ENCODE measurements at places on chromosomes 7 and 10.

DNA sequence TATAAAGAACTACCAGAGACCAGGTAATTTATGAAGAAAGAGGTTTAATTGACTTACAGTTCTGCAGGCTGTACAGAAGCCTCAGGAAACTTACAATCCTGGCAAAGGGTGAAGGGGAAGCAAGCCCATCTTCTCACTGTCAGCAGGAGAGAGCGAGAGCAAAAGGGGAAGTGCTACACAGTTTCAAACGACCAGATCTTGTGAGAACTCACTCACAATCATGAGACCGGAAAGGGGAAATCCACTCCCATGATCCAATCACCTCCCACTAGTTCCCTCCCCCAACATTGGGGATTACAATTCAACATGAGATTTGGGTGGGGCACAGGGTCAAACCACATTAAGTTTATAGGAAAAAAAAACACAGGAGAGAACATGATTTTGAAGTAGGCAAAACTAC is 222.1 kb upstream of the SHH start:
- no peak for DNase-seq

DNA sequence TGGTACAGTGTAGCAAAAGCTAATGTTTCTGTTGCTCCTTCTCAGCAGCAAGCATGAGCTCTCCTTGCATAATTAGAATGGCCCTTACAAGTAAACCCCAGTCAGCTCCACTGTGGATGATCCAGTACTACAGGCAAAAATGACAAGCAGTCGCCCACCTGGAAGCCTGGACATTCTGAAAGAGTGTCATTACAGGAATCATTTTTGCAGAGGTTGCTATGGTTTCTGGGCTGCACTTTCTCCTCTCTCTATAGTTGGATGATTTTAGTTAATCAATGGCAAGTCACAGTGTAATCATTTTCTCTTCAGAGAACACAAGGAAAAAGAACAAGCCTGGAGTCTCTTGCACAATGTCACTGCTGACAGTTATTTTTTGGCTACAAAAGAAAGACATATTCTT is 102.9 kb upstream of the MYO3A start:
- no peak for DNase-seq

- no peak for DNase-seq
These were observed 50.1 kb upstream of the INPP5A start for GRCh38 chr10:132487241-132488135.

DNA sequence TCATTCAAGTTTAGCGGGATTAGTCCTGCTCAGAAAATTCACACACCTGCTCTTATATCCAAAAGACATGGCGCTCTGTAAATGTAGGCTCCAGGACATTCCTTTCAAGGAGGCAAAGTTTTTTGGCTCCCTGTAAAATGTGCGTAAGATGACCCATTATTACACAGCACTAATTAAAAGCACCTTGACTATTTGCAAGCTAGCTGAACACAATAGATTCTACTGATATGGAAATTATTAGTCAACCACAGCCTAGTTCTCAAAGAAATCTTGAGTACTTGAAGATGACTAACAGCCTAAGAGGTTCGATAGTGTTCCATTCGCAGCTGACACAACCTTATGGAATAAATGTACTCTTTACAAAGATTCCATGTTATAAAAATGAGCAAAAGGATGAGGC is 175.2 kb downstream of the BMPER start:
- no peak for DNase-seq

- DNase-seq: no peak
These were observed 6.6 kb upstream of the KLF14 start for GRCh38 chr7:130740606-130741005.

DNA sequence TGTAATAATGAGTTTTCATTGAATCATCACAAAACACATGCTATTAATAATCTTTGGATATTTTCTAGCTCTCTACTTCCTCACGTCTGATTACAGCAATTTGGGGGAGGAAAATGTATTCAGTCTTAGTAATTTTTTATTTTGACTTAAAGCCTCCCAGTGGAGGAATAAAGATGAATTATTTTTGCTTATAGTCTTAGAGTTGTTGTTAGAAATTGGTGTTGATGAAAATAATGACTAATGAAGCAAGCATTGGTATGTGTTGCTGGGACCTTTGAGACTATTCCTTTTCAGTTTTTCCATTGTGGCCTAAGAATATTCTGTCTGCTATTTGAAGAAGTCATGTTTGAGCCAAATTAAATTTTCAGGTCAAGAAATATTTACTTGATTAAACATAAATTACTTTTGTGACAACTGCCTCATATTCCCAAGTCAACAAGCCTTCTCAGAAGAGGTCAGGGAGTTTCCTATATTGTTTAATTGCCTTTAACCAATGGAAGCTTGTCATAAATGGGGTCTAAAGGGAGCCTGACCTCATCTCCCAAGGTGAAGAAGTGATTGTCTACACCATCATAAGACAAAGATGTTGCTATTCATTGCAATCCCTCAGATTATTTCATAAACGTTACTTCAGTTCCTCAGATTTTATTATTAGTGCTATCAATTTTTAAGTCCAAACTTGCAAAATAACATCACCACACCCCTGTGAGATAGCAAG is 90.0 kb downstream of the ST7 start:
- no peak for DNase-seq

DNA sequence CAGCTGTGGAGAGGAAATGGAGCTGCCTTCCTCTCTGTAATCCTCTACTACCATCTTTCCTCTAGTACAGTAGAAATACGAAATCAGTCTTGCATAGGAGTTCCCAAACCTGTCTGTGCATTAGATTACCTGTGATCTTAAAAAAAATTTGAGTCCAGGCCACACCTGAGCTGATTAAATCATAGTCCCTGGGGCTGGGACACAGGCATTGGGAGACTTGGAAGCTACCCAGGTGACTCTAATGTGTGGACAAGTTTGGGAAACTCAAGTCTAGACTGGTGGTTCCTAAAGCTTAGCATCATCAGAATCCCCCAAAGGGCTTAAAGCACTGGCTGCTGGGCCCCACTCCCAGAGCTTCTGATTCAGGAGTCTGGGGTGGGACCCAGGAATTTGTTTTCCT is 152.7 kb upstream of the GLI3 start:
- DNase-seq: no peak

GRCh38 chr7:121275204-121275603 is 53.6 kb upstream of the WNT16 start:
- DNase-seq: no peak

GRCh38 chr10:18497806-18498369 is 153.5 kb downstream of the NSUN6 start:
- DNase-seq: no peak

GRCh38 chr10:63667596-63668480 is 146.6 kb downstream of the REEP3 start:
- no peak for DNase-seq

- no peak for DNase-seq
These were observed 6.3 kb upstream of the PIP4K2A start for GRCh38 chr10:22720667-22721066.

- peak; percentile 7 for DNase-seq
These were observed 24.8 kb upstream of the FFAR4 start for GRCh38 chr10:93541402-93542357.

DNA sequence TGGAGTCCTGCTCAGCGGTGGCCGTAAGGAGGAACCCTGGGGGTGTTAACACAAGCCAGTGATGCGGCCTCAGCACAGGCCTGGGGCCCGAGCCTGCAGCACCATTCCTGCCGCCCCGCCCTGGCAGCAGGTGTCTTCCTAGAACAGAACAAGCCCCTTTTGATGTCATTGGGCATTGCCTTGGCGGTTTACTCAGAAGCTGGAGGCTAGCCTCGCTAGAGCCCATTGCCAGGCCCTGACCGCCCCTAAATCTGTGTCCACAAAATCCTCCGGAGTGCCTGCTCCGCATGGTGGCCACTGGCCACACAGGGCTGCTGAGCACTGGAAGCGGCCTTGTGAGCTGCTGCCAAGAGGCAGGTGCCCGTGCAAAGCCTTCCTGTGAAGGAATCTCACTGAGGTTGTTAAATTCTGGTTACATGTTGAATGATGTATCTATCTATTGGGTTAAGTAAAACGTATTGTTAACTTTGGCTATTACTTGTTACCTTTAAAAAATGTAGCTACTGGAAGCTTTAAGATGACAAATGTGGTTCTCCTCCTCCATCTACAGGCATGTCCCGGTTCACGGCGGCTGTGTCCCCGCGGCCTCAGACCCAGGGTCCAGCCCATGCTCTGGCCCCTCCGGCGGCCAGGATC is 1.2 kb upstream of the INPP5A start:
- DNase-seq: no peak

DNA sequence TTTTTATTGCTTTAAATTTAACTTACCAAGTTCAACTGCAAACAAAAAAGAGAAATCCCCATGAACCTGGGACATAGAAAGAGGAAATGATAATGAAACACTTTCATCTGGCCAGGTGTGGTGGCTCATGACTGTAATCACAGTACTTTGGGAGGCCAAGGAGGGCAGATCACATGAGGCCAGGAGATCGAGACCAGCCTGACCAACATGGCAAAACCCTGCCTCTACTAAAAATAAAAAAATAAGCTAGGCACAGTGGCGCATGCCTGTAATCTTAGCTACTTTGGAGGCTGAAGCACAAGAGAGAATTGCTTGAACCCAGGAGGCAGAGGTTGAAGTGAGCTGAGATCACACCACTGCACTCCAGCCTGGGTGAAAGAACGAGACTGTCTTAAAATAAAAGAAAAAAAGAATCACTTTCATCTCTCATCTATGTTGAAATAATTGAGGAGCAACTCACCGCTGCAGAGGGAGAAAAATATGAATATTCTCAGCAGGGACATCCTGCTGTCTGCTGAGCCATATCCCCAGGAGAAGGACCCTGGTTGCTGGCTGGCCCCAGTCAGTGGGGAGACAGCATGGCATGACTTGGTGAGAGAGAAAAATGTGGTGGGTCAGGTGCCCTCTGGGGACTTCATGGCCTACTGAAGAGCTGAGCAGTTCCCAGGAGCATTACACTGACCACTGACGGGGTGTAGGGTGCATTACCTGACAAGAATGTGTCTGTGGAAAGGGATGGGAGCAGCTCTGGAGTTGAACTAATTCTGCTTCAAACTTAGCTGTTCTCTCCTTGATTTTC is 22.8 kb upstream of the TARP start:
- DNase-seq: no peak

GRCh38 chr7:77391230-77391629 is 24.9 kb downstream of the GSAP start:
- peak; percentile 18 for DNase-seq

GRCh38 chr10:94027197-94027596 is 33.5 kb downstream of the PLCE1 start:
- no peak for DNase-seq

DNA sequence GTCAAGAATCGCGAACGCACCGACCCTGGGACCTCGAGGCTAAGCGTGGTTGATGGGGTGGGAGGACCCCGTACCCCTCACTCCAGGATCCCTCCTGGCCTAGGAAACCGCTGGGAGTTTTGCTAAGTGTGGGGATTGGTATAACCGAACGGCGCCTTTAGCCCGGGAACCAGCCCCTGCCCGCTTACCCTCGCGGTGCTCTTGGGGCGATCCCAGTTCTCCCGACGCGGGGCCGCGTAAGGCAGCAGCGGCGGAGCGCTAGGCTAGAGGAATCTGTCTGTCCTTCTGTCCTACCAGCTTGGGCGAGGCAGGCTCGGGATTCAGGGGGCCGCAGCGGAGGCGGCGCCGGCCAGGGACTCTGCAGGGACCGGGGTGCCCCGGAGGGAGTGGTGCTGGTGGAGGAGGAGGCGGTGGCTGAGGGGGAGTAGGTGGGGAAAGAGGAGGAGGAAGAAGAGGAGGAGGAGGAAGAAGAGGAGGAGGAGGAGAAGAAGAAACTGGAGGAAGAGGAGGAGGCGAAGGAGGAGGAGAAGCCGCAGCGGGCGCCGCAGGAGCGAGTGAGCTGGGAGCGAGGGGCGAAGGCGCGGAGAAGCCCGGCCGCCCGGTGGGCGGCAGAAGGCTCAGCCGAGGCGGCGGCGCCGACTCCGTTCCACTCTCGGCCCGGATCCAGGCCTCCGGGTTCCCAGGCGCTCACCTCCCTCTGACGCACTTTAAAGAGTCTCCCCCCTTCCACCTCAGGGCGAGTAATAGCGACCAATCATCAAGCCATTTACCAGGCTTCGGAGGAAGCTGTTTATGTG is 439 bp upstream of the EMX2 start:
- DNase-seq: no peak

DNA sequence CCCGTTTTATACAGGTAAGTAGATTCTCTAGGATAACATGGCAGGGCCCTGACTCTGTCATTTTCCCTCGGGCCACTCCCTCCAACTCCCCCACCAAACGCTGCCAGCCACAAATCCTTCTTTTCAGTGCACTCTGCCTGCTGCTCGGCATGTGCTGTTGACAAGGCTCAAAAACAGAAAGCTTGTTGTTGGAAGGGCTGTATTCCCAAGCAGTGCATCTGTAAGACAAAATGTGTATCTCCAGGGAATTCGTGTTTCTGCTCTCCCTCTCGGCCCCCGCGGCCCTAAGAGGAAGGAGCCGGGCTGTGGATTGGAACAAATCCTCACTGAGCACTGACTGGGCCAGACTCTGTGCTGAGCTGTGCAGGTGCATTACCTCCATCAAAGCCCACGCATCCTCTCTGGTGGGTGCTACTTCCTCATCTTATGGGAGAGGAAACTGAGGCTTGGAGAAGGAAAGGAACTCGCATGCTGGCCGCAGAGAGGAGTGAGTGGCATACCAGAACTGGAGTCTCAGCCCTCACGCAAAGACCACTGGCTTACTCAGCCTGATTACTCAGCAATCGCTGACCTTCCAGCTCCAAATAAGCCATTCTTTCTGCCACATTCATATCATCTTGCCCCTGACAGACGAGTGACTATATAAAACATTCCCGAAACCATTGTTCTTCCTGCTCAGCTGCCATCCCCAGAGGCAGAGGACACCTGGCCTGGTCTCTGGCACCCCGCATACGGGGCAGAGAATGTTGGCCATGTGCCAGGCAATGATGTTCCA is 33.5 kb upstream of the ENO4 start:
- DNase-seq: no peak

DNA sequence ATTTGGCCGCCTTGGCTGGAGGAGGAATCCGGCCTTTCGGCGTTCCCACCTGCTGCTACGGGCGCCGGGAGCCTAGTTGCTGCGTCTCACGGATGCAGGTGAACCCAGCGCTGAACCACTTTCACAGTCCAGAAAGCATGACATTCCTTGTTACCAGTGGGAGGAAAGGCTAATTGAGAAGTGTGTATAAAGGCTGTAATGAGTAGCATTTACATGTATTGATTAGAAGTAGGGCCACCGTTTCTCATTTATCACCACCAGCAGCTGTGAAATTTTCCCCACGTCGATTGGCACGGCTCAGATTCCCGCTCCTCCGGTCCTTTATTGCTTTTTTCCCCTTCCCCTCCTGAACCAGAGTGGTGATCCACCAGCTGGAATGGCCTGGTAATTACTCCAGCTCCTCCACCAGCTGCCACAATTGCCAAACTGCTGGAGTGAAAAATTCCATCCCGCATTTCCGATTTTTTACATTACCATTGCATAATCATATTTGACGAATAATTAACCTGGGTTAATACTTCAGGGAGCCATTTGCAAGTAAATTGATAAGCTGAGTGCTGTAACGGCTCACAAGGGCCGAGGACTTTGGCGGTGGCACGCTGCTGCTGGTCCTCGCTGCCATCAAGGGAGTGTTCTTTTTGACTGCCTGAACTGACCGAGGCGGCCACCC is 153.3 kb downstream of the POU6F2 start:
- DNase-seq: no peak

Measured in memory B cell (primary cell).